ENCODE measurements at places on chromosomes 6 and 20.
A peak's percentile ranks its signal among the peaks of the same experiment; 100 is the strongest.

GRCh38 chr6:30411515-30412207 lies 66.7 kb downstream of the RPP21 start:
- peak; percentile 25 for DNase-seq

GRCh38 chr6:158662607-158662953 lies 12.7 kb downstream of the SYTL3 start:
- DNase-seq = no peak

GRCh38 chr6:122615409-122615808 lies 5.2 kb downstream of the PKIB start:
- DNase-seq = no peak

DNA sequence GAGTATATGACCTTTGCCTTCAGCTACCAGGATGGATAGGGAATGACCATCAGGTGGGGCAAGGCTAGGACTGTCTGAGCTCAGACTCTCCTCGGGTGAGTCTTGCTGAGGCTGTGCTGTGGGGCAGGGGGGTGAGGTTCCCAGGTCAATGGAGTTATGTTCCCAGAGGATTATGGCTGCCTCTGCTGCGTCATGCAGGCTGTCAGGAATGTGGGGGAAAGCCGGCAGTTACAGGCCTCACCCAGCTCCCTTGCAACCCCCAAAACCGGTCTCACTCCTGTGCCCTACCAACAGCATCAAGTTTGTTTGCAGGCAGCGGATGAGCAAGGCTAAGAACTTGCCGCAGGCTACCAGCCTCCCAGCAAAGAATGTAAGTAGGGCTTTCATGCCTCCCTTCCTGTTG lies 93.5 kb downstream of the ESR1 start:
- DNase-seq = no peak

- no peak for DNase-seq
Observed at GRCh38 chr6:12423832-12424231, 133.7 kb downstream of the EDN1 start.
